ENCODE measurements at places on chromosomes 16 and 17.

DNA sequence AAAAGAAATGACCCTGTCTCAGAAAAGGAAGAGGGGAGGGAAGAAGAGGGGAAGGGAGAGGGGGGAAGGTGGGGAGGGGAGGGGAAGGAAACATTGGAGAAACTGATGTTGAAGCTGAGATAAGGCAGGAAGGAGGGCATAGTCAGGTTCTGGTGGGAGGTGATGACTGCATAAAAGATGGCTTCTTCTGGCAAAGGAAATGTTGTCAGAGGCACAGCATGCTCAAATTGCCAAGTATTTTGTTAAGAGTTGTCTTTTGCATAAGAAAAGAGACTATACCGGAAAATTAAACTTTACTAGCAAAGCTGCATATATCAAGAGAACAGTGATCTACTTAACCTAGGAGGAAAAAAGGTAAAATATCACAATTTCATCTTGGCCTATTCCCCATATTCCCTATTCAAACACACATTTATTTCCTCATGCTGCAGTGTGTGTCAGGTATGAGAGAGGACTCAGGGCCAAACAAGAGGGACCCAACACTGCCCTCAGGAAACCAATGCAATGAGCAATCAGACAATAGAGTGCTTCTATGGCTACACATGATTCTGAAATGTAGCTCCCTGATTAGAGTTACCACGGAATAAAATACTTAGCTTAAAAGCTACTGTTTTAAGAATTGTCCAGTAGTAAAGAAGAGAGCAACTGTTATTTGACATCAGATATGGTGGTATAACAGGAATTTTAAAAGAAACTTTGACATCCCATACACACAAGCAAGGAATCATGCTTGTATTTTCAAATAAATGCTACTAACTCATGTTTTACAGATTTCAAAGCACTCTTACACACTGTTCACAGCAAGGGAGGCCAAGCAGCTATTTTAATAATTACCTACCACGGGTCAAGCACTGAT, 80.9 kb downstream of the PARN start:
- DNase-seq, result no peak

DNA sequence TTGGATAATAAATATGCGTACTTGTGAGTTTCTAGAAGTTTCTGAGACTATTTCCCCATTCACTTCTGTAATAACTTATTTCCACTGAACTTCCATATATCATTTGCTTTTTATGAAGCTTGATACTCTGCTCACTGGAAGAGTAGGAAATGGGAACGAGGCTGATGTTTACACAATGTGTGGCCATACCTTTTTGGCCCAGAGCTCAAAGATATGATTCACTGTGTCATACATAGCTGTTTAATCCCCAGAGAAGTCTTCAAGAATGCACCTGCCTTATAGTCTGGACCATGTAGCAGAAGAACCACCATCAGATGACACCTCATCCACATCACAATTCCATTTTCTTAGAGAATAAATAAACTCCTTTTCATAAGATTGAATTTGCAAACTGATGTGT, 40.3 kb upstream of the TEKT3 start:
- no peak for DNase-seq

- no peak for DNase-seq
Observed at GRCh38 chr17:67265436-67266019, 20.5 kb upstream of the HELZ start.

- no peak for DNase-seq
Observed at GRCh38 chr16:19868421-19868820, 16.2 kb downstream of the GPRC5B start.

GRCh38 chr17:17691468-17692263, 10.4 kb downstream of the RAI1 start:
- no peak for DNase-seq

All from NCI-H187 treated with DMSO at 0.1 percent for 48 hours (cell line).